ENCODE measurements at places on chromosomes 2 and 18.

DNA sequence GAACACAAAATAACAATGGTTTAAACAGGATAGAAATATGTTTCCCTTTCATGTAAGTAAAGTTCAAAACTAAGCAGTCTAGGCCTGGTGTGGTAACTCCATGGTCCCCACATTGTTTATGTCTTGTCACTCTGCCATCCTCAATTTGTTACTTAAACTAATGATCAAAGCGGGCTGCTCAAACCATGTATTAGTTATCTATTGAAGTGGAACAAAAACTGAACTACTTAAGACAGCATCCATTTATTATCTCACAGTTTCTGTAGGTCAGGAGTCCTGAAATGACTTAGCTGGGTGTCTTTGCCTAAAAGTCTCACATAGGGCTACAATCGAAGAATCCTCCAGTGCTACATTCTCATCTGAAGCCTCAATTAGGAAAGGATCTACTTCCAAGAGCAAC lies 91.6 kb downstream of the NAB1 start:
- DNase-seq: no peak

DNA sequence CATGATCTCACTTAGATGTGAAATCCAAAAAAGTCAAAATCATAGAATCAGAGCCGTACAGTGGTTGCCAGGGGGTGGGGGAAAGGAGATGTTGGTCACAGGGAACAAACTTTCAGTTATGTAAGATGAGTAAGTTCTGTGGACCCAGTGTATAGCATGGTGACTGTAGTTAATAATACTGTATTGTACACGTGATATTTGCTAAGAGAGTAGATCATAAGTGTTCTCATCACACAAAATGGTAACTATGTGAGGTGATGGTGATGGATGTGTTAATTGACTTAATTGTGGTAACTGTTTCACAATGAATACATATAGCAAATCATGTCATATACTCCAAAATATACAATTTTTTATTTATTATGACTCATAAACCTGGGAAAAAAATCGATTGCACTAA lies 202.1 kb upstream of the SMAD7 start:
- no peak for DNase-seq

GRCh38 chr2:175432021-175432420 lies 250.5 kb upstream of the ATP5MC3 start:
- DNase-seq: no peak

- no peak for DNase-seq
Measured at GRCh38 chr2:239569401-239570090, 168.7 kb upstream of the HDAC4 start.

- no peak for DNase-seq
Measured at GRCh38 chr2:21270083-21270491, 146.3 kb downstream of the TDRD15 start.

DNA sequence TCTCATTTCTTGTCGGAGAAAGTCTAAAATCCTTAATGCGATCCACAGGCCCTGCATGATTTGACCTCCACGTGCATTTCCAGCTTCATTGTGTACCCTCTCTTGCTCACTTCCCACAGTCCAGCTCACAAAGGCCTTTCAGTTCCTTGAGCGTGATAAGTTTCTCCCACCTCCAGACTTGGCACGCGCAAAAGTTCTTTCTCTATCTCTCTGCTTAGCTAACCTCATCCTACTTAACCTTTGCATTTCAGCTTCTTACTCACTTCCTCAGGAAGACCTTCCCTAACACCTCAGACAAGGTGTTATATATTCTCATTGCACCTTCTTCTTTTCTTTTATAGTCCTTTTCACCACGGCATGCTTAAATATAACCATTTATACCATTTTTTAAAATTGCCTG lies 124.8 kb upstream of the XPO1 start:
- DNase-seq: no peak

- DNase-seq: no peak
Measured at GRCh38 chr2:68715353-68716041, 19.1 kb upstream of the ARHGAP25 start.

GRCh38 chr2:11344956-11345677 lies 681 bp upstream of the ROCK2 start:
- DNase-seq: peak; percentile 53

DNA sequence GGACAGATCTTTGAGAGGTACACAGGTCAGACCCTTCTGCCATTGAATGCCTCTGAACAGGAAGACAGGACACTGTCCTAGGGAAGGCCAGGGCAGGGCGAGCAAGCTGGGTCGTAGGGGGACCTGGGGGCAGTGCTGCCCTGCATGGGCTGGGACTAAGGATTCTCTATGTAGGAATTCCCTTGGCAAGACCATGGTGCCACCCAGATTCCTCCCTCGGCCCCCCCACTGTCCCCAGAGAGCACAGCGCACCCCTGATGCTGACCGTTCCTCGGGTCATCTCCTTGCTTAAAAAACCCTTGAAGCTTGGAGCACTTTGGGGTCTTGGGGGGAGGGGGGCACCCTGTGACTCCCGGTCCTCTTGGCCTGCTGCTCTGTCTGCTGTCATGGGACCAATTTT lies 195.1 kb downstream of the SEPTIN10 start:
- no peak for DNase-seq

DNA sequence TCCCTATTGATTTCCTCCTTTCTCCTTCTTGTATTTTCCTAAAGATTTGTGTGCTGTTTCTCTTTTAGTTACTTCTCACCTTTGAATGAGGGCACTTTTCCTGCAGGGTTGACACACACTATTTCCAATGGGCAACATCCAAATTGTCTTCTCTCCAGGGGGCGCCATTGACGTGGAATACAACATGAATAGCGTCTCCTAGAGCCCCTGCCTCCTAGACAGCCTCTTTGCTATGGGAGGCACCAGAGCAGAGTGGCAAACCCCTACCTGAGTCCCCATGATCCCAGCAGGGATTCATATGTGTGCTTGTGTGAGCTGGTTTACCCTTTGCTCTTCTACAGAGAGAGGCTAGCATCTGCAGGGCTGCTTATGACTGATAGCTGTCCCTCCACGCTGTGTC lies 61.3 kb upstream of the ITSN2 start:
- peak; percentile 49 for DNase-seq

GRCh38 chr2:215619022-215619958 lies 183.4 kb upstream of the FN1 start:
- no peak for DNase-seq

DNA sequence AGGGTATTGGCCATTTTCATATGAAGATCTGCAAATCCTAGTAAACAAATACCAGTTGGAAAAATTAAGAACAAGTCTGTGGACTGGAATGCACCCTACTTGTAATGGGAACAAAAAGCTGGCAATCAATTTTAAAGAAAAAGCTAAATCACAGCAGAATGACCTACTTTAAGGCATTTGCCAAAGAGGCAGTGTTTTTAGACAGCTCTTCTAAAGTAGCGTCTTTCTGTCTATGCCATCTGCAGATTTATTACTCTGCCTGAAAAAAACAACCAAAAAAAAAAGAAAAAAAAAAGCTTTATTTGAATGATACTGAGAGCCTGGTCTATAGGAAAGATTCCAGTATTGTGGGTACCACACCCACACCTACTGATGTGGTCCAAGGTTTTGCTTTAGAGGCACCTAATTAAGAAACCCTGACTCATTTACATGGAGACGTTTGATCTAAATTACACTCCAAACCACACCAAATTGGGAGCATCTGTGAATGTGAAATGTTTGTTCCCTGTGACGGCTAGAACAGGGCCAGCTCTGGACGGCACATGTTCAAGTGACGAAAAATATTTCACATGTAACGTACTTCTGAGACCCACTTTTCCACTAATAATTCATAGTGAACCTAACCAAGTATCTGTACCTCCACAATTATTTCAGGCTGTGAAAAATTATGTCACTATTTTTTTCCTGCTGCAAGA lies 597.1 kb downstream of the ARHGAP15 start:
- DNase-seq: no peak

DNA sequence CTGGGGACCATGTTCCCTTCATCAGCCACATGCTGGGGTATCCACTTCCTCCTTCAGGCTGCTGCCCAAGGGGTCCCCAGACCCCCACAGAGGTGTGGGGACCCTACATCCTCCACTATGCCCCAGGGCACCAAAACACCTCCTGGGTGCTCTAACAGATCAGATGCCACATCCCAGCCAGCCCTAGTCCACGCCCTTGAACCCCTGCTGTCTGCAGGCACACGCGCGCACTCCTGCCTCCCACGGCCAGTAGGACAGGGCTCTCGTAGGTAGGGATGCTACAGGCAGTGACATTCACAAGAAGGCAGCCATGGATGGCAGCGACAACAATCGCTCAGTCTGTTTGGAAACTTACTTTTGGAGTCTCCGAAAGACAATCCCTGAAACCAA lies 3.0 kb upstream of the GPC1 start:
- peak; percentile 9 for DNase-seq

DNA sequence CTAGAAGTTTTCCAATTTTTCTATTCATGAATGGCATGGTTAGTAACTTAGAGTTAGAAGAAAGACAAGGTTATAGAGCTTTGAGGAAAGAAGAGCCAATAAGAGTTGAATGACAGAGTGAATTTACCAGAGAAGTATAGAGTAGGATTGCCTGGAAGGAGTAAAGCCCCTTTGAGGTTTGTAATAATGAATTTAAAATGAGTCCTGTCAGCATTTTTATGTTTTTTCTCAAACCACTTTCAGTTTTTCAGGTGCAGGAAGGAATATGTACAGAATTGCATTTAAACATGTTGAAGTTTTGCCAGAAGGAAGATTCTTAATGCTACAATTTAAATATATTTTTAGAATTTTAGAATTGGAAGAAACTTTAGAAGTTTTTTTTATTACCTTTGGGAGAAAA lies 408.3 kb downstream of the DSC3 start:
- no peak for DNase-seq

- DNase-seq: no peak
Measured at GRCh38 chr18:22064581-22064980, 104.8 kb upstream of the GATA6 start.

DNA sequence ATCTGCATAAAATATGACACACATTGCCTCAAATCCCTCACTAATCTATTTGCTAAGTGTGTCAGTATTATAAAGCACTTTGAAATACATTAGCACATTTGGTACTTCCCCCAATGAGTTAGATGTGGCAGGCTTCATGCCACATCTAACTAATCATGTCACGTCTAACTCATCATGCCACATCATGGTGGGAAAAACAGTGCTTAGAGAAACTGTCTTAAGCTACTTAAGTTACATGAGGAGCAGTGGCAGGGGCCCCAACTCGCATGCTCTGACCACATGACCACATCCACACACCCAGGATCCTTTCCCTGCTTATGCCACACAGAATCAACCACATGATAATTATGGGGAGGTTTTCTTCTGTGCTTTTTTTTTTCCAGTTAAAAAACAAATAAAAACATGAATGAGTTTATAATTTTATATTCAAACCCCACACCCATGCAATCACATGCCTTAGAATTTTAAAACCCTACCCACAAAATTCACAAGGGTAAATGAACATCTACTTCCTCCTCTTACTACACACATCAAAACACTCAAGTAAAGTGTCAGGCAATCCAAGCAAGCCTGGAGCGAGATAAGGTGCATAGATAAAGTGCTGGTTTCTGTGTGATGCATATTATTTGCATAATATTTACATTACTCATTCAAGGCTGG lies 1.6 kb downstream of the ABCA12 start:
- DNase-seq: no peak

DNA sequence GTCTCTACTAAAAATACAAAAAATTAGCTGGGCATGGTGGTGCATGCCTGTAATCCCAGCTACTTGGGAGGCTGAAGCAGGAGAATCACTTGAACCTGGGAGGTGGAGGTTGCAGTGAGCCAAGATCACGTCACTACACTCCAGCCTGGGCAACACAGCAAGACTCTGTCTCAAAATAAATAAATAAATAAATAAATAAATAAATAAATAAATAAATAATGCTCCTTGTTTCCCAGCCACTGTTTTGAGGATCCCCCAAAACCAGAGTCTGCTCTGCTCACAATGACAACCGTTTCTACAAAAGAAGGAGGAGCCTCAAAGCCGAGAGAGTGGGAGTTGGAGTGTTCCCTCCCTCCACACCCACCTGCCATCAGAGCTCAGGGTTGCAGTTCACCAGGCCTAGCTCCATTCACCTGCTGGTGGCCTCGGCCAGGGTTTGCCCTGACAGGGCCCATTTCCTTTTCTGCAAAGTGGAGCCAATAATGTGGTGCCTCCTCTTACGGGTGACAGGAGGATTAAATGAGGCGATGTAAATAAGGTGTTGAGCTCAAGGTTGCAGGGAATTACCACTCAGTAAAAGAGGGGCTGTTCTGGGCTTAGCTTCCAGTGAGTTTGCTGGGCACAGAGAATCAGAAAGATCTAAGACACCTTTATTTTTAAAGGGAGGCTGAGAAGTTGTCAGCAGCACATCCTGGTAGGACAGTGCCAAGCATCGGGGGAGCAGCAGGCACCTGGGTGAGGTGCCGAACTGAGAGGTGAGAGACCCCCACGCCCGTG lies 25.5 kb downstream of the CRACDL start:
- no peak for DNase-seq

DNA sequence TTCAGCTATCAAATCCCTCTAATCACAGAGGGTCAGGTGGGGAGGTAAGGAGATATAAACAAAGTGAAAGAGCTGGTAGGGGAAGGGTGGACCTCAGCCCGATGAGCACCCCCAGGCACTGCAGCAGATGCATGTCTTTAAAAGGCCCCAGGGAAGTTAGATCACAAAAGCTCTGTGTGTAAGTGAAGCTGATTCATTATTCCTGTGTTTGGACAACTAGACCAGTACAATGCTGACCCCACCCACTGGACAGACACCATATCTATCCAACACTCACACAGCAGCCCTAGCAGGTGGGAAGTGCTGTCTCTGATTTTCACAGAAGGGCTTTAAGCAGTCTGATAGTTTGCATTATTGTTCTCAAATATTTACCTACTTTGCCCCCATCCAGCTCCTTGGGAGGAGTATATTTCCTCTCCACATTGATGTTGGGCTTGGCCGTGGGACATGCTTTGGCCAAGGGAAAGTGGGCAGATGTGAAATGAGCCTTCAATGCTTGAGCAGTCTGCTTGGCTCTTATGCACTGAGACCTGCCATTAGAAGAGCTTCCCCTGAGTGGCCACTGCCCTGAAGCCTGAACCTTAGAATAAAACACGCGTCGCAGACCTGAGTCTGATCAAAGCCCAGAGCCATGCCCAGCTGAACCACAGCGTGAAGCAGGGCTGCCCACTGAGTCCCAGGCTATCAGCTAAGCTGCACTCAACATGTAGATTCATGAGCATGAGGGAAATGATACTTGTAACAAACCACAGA lies 111.4 kb downstream of the COPS8 start:
- no peak for DNase-seq

- DNase-seq: no peak
Measured at GRCh38 chr18:68796936-68797690, 767 bp upstream of the CCDC102B start.

DNA sequence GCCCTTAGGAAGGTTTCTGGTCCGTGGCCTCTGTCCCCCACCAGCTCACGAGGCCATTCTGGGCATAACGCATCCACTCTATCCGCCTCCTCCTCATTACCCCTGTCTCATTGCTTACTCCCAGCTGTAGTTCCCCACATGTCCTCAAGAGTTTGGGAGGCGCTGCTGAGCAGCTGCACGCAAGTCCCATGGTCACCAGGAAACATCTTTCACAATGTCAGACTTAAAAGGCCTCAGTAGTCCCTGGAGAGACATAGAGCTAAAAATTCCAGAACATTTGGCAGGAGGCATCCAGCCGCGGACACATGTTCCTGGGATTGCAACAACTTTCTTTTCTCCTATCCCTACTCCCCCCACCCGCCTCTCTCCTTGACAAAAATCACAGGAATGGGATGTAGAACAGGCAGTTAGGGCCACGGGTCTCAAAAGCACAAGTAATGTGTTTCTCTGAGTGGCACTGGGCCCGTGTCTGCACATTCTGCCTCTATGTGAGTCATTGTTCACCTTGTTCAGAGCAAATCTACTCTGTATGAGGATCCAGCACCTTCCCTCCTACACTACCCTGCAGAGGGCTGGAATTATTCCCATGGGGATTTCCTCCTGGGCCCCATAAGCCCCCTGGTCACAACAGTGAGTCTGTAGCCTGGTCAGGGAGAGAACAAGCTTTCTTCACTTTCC lies 8.1 kb downstream of the LBH start:
- DNase-seq: peak; percentile 72
